ENCODE measurements at places on chromosomes 3 and 15. TPM values are rescaled to one million over a fixed set of nuclear protein-coding genes. Genes with fewer than 3 reads are reported as not detected.

Gene C3orf20
- total RNA-seq: 0.34 TPM

Gene C3orf80
- not detected for total RNA-seq

Gene NTRK3
- total RNA-seq: not detected

Gene LCTL
- not detected for total RNA-seq

Gene TJP1
- total RNA-seq: 0.10 TPM

Gene SSUH2
- not detected for total RNA-seq

Data from B cell (primary cell).